Coronary artery (tissue), 2 donors: ENCODE measurements at places on chromosomes 4 and X.
A peak's percentile ranks its signal among the peaks of the same experiment; 100 is the strongest.

GRCh38 chr4:64130907-64131306 lies 278.3 kb downstream of the TECRL start:
- DNase-seq: no peak

DNA sequence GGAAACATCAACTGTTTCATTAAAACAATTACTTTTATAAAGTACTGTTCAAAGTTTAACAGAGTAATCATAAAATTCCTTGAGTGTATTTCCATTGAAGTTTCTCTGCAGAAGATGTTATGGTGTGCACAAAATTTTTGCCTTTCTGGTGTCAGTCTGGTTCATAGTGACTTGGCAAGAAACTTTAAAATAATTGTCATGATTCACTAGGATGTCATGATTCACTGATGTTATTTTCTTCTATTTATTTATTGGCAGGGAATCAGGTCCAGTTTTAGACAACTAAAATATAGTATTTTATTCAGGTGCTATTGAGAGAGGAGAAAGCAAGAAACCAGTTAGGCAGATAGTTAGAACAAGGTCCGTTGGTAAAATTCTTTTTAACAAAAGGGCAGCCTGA lies 3.8 kb downstream of the UGT2A1 start:
- no peak for DNase-seq

DNA sequence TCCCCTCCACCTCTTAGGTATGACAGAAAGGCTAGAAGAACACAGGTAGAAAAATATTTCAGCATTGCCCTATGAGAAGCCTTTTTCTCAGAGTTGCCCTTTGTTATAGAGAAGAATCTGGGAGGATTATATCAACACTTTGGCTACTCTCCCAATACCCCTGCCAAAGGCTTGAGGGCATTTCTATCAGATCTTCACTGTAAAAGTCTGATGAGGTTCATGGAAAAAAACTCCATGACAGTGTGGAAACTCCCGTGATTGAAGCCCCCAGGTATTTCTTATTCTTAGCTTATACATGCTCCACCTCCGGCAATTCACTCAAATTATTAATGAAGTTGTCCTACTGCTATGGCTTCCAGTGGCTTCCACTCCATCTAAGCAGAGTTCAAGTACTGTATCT lies 753.6 kb downstream of the CENPC start:
- DNase-seq: no peak

DNA sequence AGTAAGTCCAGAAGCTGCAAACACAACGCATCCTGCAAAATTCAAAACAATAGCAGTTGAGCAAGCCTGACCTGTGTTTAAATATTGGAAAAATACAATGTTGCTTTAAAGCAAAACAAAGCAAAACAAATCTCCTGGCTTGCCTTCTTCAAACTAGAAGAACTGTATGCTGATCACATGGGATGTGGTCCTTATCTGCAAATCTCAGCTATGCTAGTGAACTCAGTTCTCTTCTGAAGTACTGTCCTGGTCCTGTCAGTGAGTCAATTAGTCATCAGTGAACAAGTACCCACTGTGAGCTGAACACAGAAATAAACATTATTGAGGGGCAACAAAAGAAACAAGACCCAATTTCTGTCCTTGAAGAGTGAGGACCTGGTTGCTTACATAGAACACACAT lies 522.5 kb downstream of the SMARCA1 start:
- no peak for DNase-seq

DNA sequence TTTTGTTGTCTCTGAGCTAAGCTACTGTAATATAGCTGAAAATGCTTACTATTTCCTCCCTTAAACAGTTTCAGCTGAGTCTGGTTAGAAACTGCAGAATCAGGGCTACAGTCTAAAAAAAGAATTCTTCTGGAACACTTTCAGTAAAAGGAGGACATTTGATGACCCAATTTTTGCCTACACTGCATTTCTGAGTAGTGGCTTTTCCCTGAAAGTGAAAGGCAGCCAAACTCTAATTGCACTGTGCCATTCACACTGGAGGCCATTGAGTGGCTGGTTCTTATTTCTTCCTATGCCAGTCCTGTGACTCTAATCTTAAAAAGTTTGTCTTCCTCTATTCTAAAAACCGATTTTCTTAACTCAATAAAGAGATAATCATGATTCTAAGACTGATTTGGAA lies 526.0 kb downstream of the CFAP47 start:
- DNase-seq: no peak

- peak; percentile 33 for DNase-seq
These were observed 18.3 kb downstream of the SCD5 start for GRCh38 chr4:82780170-82780751.

GRCh38 chr4:47531954-47532321 lies 46.9 kb downstream of the ATP10D start:
- DNase-seq: no peak

DNA sequence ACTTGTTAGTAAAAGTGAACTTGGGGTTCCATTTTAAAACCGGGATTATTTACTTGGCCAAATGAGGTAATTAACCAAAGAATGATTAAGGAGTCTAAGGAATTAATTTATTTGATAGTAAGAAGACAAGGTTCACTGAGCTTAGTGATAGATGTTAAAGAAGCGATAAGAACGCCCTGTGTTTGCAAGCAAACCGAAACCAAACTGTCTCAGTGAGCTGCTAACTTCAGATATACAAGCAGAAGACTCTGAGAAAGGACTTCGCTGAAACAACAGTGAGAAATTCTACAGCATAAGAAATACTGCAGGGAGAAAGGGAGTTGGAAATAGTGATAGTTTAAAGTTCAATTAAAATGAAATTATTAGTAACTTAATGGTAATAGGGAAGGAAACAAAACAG lies 37.6 kb upstream of the SHISA3 start:
- DNase-seq: no peak

GRCh38 chr4:10608501-10609219 lies 75.9 kb downstream of the CLNK start:
- no peak for DNase-seq

DNA sequence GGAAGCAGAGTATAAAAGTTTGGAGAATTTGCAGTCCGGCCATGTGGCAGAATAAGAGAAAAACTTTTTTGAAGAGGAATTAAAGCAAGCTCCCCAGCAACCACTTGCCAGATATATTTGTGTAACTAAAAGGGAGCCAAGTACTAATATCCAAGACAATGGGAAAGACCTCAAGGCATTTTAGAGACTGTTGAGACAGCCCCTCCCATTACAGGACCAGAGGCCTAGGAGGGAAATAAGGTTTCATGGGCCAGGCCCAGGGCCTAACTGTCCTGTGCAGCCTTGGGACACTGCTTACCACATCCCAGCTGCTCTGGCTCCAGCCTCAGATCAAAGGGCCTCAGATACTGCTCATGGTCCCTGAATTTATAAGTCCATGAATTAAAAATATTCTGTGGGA lies 659.4 kb downstream of the PCDH19 start:
- DNase-seq: no peak

GRCh38 chrX:24026432-24026831 lies 554 bp downstream of the KLHL15 start:
- DNase-seq: no peak

DNA sequence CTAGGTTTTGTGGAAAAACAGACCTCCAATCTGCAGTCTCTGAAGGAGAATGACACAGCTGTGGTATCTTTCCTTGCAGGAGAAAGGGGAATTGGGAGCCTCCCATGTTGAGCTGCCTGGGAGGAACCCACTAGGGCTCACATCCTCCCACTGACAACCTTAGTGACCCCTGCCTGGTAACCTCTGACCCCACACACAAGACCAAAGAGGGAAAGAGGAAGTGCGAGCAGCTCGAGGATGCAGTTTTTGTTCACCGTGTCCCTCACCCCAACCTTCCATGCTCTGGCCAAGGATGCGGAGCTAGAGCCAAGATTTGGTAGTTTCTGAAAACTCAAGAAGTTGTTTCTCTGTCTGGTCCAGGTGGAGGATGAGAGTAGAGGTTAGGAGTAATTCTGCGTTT lies 5.4 kb upstream of the ZXDA start:
- DNase-seq: no peak

GRCh38 chr4:111546881-111547280 lies 598.4 kb upstream of the FAM241A start:
- no peak for DNase-seq

- no peak for DNase-seq
These were observed 559.1 kb downstream of the FSTL5 start for GRCh38 chr4:161604516-161605300.

- DNase-seq: no peak
These were observed 29.0 kb downstream of the NAA11 start for GRCh38 chr4:79296768-79297428.

GRCh38 chr4:111943796-111944203 lies 201.5 kb upstream of the FAM241A start:
- DNase-seq: no peak

DNA sequence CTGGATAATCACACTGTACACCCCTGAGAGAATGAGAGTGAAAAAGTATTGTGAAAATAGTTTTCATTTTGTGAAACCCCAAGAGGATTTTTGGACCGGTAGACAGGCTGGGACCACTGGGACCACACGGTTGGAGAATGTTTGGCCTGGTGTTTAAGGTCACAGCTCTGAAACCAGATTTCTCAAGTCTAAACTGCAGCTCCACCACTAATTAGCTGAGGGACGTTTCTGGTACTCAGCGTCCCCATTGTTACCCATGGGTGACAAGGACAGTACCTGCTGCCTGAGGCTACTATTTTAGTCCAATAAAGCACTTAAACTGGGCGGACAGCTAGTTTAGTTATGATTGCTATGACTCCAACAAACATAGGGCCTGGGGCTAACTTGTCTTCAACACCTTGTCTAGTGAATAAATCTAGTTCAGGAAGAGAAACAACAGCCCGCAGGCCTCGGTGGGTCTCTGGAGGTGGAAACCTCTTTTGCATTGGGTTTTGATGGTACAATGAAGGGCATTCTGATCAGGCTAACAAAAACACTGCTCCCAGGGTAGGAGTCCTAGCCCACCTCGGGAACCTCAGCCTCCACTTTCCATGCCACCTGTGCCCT lies 509 bp upstream of the USP11 start:
- no peak for DNase-seq
